Femur (tissue), 1 donor: ENCODE measurements at places on chromosomes 3 and 15.

GRCh38 chr3:12893247-12893646 lies 51.9 kb upstream of the RPL32 start:
- DNase-seq = no peak

DNA sequence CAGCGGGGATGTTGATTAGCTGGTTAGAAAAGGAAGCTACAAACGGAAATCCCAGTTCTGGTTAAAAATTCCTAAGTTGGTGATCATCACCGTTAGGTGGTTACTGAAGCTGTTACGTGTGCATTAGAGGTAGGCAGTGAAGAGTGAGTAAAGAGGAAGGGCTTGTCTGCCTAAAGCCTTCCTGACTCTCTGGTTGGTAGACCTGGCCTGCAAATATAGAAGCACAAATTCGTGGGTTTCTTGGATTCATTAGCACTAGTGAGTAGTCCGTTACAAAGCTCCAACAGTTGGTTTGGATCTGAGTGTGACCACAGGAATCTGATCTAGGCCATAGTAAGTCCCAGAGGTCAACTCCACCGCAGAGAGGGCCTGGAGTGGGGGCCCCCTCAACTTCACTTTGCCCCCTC lies 174.0 kb upstream of the TP63 start:
- DNase-seq = no peak

- DNase-seq = no peak
Measured at GRCh38 chr3:45641756-45642155, 47.2 kb downstream of the LIMD1 start.

GRCh38 chr15:80982205-80982604 lies 7.4 kb downstream of the MESD start:
- no peak for DNase-seq

- DNase-seq = no peak
Measured at GRCh38 chr3:32340611-32341365, 50.9 kb upstream of the CMTM7 start.

- DNase-seq = no peak
Measured at GRCh38 chr15:71114066-71114680, 1.1 kb upstream of the THSD4 start.

- no peak for DNase-seq
Measured at GRCh38 chr3:10467904-10468612, 37.3 kb downstream of the ATP2B2 start.

- no peak for DNase-seq
Measured at GRCh38 chr15:25668236-25668795, 194.8 kb downstream of the ATP10A start.

DNA sequence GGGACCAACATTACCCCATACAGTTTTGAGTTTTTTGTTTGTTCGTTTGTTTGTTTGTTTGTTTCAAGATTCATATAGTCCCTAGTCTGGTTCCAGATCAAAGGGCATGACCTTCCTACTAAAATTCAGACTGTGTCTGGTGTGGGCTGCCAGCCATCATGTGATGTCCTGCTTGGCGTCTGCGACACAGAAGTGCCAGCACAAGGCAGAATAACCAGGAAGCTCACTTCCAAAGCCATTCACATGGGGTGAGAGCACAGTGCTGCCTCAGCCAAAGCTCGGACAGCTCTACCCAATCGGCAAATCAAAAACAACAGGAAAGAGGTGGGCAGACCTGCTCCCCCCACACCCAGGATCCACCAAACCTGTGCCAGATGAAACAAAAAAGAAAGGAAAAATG lies 142.6 kb upstream of the THBS1 start:
- DNase-seq = no peak

DNA sequence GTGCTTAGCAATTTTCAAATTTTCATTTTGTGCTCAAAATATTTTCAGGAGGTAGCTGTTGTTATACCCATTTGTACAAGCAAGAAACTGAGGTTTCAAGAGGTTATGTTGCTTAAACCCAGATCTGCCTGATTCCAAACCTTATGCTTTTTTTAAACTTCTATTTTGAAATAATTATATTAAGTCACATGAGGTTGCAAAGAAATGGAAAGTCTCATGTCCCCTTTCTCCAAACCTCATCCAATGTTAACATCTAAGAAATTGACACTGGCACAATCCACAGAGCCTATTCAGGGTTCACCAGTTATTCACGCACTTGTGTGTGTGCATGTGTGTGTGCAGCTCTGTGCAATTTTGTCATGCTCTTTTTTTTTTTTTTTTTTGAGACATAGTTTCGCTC lies 35.1 kb downstream of the B3GNT5 start:
- DNase-seq = no peak

DNA sequence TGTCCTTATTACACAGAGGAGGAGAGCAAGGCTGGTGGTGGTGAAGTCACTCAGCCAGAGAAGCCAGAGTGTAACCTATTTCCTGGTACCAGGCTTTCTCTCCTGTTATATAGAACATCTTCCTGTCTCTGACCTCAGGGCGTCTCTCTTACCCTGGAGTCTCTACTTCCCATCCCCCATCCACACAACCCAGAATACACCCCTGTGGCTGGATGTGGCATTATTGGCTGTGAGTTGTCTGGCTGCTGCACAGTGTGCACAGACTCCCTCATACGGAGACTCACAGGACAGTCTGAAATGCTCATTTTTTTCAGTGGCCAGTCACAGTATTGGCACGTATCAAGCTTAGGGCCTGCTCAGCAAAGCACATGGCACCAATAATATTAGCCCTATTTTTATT lies 8.6 kb downstream of the PODXL2 start:
- no peak for DNase-seq

- no peak for DNase-seq
Measured at GRCh38 chr3:148861277-148861869, 3.7 kb upstream of the CPA3 start.

DNA sequence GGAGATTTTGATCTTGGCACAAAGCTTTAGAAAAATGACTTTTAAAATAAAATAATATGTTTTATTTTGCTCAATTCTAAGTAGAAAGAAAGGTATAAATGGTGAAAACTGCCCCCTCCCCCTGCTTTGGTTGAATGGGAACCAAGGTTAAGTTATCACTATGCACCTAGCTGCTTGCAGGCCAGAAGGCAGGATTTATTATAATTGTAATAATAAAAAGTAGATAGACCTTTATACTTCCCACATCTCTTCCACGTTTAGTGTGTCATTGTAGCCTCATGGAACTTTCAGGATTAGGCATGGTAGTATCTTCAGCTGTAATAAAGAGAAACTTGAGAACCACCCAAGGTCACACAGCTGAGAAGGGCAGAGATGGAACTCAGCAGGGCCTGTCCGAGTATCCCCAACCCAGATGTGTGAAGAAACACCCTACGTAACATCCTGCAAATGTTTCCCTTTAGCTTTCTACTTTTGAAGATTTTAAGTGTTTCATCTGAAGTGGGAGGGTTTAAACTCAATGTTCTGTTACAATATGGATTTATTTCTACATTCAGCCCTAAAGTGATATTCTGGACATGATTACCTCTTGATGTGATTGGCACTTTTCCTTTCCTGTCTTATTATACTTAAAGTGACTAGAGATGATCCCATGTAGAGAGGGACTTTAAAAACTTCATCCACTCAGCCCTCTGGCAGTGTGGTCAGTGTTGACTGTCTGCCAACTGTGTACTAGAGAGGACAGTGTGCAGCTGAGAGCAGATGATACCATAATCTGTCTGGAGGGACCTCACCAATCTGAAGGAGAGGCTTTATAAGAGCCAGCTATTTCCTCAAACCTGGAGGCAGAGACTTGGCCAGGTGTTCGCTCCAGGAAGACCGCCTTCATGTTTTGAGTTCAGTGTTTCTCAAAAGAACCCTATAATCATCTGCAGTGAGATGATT lies 282.5 kb upstream of the TRIM42 start:
- no peak for DNase-seq

DNA sequence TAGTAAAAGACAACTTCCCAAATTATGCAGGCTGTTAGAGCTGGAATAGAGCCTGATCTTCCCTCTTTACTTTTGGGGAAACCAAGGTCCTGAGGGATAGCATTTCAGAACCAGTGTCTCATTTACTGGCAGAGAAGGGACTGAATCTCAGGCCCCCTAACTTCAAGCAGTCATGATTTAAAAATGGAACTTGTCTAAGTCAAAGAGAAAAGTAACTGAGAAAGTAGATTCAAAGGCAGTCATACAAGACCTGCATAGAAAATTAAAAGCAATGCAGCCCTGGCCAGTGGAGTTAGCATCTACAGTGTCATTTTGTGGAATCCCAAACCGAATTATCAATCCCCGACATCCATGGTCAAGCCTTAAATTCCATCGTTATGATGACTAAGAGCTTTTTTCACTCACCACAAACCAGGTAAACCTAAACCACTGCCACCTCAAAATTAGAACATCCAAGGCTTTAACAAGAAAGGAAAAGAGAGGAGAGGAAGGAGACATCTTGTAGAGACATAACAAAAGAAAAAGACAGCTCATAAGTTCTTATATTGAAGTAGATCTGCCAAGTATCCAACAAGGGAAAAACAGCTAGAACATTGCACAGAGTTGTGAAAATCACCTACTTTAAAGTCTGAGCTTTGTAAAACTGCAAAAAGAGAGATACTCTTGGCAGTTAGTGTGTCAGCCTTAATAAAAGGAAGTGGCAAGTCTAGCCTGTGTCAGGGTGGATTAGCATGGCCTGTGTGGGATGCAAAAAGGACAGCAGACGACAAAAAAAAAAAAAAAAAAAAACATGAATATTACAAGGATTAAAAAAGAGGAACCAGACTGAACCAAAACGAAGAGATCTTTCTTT lies 54.1 kb upstream of the CCR2 start:
- DNase-seq = no peak

- DNase-seq = no peak
Measured at GRCh38 chr3:102614585-102614984, 179.8 kb downstream of the ZPLD1 start.

GRCh38 chr3:44511238-44511566 lies 33.7 kb upstream of the ZNF445 start:
- DNase-seq = no peak

DNA sequence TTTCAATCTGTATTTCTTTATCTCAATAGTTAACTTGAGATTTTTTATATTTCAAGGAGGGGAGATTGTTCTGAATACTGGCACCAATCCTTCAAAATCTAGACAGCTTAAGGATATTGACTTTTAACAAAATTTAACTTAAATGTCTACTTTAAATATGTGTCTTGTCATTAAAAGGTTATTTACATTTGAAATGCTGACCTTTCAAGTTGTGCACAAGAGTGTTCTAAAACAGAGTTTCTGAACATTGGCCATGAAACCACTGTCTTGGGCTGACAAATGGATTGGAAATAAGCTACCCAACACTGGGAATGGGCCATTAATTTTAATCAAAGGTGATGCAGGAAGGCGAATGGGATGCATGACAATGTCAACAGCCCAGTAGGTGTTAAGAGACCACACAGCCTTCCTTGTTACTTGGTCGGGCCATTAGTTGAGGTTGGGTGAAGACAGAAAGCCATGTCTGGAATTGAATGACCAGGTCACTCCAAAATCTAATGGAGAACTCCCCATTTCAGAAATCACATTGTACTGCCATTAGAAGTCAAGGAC lies 128.5 kb downstream of the CDIN1 start:
- DNase-seq = no peak
